ENCODE measurements at places on chromosomes 13 and 19.

- no peak for DNase-seq
Observed at GRCh38 chr13:58134012-58134411, 502.5 kb downstream of the PCDH17 start.

- no peak for DNase-seq
Observed at GRCh38 chr13:97140131-97140530, 82.0 kb upstream of the MBNL2 start.

DNA sequence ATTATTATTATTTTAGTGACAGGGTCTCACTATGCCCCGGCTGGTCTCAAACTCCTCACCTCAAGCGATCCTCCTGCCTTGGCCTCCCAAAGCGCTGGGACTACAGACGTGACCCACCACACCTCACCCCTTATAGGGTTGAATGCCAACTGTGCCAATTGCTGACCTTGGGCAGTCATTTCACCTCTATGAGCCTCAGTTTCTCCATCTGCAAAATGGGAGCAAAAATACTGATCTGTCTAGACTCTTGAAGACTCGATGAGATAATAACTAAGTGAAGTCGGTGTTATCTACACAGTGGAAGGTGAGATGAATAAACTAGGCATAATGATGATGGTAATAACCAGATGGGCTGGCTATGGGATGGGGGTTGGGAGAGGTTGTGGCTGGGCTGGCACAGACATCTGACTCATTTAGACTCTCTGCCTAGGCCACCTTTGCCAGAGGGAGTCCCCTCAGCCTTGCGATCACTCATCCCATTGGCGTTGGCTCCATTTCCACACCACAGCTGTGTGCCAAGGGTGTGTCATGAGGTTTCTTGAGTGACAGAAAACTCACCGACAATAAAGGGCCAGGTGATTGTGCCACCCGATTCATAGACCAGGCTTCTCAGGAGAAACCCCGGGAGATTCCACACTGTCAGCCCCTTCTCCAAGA lies at the start of gene CASP14:
TSS of gene CASP14 (plus strand) at position 596 of the 657 bp plus-strand sequence. CDS start 2,772 bp downstream, outside the sequence.
- DNase-seq, result no peak

DNA sequence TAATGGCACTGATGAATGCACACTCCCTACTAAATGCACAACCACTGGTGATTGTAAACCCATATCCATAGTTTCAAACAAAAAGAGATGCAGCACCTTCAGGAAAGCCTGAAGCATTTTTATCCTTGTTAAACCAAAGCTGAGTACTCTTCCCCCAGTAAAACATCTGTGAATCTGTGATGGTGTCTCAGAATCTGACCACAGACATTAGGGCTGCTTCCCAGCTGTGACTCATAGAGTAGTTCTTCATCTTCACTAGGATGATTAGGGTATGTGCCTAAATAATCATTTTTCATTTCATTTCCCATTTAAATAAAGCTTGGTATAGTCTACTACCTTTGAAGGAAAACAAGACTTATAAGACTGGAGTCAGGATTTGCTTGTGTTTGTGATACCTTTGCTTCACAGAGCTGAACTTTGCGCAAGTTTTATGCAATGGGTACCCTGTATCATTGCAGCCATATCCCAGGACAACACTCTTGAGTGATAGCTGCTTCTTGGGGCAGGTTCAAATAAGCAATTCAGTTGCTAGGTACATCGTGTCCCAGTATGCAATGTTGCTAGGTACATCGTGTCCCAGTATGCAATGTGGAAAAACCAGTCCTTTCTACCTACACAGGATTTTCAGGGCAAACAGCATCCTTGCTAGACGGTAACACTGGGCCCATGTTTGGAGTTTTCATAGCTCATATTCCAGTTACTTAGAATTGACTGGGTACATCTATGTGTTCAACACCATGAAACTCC lies 277.1 kb downstream of the IRS2 start:
- DNase-seq, result no peak

- DNase-seq, result no peak
Observed at GRCh38 chr19:33429891-33430673, 56.6 kb downstream of the CEBPG start.

- no peak for DNase-seq
Observed at GRCh38 chr19:37981785-37982475, 74.9 kb downstream of the SIPA1L3 start.

Data from T1000 (cell line).